ENCODE measurements at places on chromosomes 6 and 20. TPM values are rescaled to one million over a fixed set of nuclear protein-coding genes. Genes with fewer than 3 reads are reported as not detected.

The TFAP2D gene
- not detected for total RNA-seq

The MCM3 gene
- 308 TPM for total RNA-seq

The TDP2 gene
- total RNA-seq: 15.6 TPM

The ERVFRD-1 gene
- not detected for total RNA-seq

The UBE2C gene
- total RNA-seq: 265 TPM

The TMEM74B gene
- total RNA-seq: 4.1 TPM

The HLA-DQB1 gene
- under 0.01 TPM for total RNA-seq

The KCNQ5 gene
- 0.18 TPM for total RNA-seq

The RSPH4A gene
- not detected for total RNA-seq

GRCh38 chr20:5327356-5327755, 10.6 kb upstream of the PROKR2 start:
- no peak for DNase-seq

- DNase-seq: peak; percentile 70
Measured at GRCh38 chr6:118650582-118651281, 659 bp downstream of the CEP85L start.

DNA sequence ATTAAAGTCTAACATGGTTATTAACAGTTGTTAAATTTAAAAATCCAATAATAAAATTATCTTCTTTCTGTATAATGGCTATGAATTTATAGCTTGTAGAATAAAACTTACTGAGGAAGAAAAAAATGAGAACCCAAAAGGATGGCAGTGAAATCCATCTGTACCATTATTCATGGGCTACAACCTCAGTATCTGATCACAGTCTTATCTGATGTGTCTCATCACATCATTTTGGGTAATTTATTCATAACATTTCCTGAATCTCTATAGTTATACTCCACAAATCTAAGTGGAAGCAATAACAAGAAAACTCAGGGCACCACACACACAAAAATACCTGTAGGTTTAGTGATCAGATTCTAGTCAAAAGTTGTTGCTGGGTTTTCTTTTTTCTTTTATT, 7.3 kb downstream of the CLDN20 start:
- no peak for DNase-seq

DNA sequence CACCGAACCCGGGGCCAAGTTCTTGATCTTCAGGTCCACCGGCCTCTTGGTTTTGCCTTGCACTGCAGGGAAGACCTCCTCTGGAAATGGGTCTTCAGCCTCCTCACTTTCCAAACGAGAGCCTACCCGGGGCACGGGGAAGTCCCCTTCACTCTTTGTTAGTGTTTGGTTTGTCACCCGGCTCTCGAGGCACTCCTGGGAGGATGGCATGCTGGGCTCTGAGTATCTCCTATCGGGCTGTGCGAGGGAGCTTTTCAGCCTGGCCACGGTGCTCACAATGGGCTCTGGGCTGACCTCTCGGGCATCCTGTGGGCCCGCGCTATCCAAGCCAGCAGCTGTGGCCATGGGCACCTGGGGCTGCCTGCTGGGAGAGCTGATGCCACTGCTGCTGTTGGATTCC, 8.1 kb downstream of the TAGAP start:
- peak; percentile 41 for DNase-seq

DNA sequence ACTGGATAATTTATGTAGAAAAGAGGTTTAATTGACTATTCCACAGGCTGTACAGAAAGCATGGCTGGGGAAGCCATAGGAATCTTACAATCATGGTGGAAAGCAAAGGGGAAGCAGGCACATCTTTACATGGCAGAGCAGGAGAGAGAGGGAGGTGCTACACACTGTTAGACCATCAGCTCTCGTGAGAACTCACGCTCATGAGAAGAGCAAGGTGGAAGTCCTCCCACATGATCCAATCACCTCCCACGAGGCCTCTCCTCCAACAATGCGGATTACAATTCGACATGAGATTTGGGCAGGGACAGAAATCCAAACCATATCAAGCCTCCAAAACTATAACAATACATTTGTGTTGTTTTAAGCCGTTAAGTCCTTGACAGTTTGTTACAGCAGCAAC, 257.1 kb upstream of the KCNG1 start:
- no peak for DNase-seq

DNA sequence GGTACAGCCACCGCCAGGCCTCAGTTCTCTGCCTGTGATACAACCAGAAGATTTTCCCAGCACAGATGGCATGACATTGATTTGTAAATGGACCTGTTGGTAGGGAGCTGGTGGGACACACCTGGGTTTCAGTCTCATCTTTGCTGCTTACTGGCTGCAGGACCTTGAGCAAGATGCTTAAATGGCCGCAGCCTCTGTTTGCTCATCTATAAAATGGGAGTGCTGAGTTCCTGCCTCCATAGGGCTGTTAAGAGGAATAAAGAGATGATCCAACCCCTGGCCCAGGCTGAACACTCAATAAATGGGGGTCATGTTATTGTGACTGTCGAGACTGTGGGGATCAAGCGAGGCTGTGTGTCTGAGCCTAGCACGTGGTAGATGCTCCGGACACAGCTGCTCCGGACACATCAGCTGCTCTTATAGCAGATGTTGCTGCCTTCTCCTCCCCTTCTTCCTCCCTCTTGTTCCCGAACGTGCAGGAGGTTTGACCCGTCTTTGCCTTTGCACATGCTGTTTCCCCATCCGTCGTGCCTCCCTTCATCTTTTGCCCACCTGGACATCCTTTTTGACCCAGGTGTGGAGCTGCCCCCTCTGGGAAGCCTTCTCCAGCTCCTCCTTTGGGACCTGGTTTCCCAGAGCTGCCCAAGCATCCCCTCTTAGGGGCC, 29.2 kb downstream of the DLGAP4 start:
- DNase-seq: peak; percentile 44

- no peak for DNase-seq
Measured at GRCh38 chr6:72559067-72559466, 62.8 kb upstream of the KCNQ5 start.

DNA sequence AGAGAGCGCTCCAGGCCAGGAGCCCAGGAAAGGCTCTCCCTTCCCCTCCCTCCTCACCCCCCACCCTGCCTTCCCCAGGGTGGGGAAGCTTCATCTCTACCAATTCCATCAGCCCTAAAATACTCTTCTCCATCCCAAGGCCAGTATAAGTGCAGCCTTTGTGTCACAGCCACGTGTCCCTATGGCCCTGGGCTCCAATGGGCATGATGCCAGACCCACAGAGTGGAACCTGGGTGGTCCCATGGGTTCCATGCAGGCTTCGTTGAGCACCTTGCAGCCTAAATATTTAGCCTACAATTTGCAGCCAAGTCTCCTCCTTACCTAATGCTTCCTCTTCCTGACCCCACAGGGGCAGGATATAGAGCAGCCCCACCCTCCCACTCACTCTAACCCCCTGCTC, 976 bp upstream of the MATN4 start:
- no peak for DNase-seq

- DNase-seq: no peak
Measured at GRCh38 chr6:77482981-77483380, 19.7 kb upstream of the HTR1B start.

- no peak for DNase-seq
Measured at GRCh38 chr20:61649105-61649859, 397.2 kb downstream of the CDH4 start.

GRCh38 chr6:159692303-159693127, 526 bp downstream of the SOD2 start:
- DNase-seq: no peak

DNA sequence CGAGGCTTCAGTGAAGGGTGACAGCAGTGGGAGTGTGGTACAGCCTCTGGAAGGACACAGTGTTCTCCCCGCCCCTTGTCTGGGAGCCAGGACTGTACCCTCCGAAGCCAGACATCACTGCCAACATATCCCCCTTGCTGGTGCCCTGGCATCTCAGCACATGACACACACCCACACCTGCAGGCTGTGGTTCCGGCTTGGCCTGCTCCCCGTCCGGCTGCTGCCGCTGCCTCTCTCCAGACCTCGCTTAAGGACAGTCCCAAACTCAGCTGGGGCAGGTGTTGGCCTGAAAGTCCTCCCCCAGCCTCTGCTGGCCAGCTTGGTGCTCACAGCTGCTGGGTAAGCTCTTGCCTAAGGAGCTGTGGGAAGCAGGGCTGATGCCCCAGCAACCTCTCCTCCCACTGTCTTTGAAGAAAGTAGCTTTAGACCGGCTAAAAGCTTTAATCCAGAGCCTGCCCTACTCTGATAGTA, 7.0 kb downstream of the EMILIN3 start:
- no peak for DNase-seq

GRCh38 chr6:168462289-168462853, 21.4 kb downstream of the SMOC2 start:
- DNase-seq: no peak

DNA sequence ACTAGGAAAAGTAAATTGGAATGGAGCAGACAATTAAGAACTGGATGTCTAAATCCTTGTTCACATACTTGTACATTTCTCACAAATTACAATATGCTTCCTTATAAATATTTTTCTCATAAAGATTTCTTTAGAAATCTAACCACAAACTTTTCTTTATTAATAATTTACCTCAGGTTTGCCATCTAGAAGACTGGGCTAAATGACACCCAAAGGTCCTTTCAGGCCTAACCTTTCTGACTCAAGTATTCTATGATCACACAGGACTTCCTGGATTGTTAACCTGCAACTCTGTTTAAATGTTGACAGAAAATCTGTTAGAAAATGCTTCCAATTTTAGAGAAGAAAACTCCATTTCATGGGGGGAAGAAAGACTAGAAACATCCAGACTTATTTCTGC, 330.5 kb upstream of the MAP3K7 start:
- DNase-seq: no peak

GRCh38 chr6:133360194-133360593, 119.0 kb downstream of the EYA4 start:
- no peak for DNase-seq

- peak; percentile 69 for DNase-seq
Measured at GRCh38 chr20:13220904-13221297, at the start of gene ISM1. Gene ISM1, plus strand, starts transcription at chr20:13221274. Its CDS starts 503 bp downstream, at chr20:13221777.

GRCh38 chr6:42300701-42301100, 83.0 kb upstream of the MRPS10 start:
- no peak for DNase-seq

- no peak for DNase-seq
Measured at GRCh38 chr6:136752554-136752953, 39.7 kb downstream of the MAP3K5 start.

DNA sequence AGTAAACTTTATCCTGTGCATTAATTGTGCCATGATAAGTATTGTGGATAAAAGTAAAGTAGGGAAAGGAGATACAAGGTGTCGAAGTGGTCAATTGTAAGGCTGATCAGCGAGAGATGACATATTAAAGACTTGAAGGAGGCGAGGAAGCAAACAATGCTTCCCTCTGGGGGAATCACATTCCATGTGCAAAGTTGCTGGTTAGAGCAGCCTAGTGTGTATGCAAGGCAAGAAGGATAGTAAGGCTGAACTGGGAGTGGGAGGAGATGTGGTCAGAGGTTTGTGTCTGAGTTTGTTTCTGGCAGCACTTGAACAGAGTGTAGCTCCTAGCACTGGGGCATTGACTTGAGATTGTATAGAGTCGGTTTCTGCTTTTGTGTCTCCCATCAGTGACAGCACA, 122.9 kb downstream of the SLC35F1 start:
- DNase-seq: peak; percentile 5

DNA sequence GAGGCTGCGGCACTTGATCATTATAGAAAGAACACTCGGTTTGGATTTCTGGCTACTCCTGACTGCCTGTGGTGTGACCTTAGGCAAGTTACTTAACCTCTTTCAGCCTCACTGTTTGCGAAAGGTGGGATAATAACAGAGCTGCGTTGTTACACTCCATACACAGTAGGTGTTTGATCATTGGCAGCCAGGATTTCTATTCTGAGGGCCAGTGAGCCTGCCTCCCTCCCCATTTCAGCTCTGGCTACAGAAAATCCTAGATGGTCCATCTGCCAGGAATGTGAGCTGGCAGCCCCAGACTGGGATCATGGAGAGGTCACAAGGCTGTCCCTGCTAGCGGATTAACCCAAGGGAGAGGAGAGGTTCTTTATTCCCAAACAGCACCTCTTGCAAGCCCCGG, 2.7 kb downstream of the KCNB1 start:
- DNase-seq: no peak

GRCh38 chr6:14316651-14317386, 199.2 kb downstream of the CD83 start:
- DNase-seq: peak; percentile 47

- DNase-seq: no peak
Measured at GRCh38 chr6:168584671-168585070, 143.7 kb downstream of the SMOC2 start.
